ENCODE measurements at places on chromosomes 2 and 18.

DNA sequence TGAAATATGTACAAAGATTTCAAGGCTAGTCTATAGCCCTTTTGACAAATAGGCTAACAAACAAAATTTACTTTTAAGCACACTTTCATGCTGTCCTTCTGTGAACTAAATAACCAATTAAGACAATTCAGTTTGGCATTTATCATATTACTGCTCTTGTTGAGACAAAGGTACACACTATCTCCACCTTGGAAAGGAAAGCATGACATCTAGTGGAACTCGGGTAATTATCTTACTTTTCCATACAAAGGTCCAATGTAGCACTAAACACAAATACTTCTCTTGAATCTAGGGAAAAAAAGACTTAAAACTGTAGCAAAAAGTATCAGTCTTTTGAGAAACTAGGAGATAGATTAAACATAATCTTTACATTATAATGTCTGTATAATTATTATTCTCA lies 125.0 kb upstream of the CD226 start:
- DNase-seq, result no peak

- DNase-seq, result peak; percentile 69
Observed at GRCh38 chr2:160492401-160493226, 993 bp downstream of the RBMS1 start.

DNA sequence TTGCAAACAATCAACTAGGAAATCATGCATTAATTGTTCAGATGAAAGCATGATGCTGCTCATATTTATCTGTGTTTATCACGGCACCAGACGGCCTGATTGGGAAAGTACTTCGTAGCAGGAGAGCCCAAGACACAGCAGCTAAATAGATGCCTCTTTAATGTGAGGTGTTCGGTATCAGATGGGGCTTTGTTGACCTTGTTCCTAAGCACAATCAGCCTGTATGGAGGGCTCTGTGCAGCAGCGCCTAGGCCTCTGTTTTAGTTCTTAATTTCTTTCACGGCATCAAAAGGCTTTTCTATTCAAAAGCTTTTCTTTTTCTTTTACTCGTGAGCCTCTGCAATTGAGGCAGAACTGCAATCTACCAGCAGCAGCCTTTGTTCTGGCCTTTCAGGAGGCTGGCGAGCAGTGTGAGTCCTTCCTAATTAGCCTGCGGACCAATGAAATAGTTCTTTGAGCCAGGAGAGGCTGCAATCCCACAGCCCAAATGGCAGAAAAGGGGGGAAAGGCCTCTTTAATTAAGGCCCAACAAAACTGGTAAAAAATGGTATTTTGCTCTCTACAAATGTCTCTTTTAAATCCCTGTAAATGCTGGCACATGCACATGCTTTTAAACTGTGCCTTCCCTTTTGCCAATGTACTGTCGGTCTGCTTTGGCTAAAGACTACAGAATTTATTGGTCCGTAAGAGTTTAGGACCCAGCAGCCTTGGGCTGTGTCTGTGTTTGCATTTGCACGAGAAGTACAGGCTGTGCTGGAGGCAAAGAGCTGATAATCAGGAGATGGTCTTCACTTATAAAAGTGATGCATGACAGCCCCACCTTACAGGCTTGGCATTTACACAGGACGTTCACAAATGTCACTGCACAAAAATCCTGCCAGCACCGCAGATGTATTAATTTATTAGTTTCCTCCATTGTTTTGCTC lies 159.6 kb downstream of the RND3 start:
- DNase-seq, result no peak

- DNase-seq, result no peak
Observed at GRCh38 chr2:123456416-123456815, 568.7 kb upstream of the CNTNAP5 start.

DNA sequence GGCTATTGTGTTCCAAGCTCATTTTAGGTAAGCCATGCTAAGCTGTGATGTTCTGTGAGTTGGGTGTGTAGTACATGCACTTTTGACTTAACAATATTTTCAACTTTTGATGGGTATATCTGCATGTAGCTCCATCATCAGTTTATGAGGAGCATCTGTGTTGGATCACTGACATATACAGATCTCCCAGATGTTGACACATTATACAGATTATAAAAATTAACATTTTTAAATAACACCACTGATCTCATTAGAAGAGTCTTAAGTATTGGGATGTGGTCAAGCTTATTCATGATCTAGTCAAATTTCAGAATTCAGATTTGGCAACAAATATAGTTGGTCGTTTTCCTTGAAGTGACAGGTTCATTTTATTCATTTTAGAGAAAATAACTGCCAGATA lies 51.7 kb downstream of the CAB39 start:
- DNase-seq, result no peak

GRCh38 chr2:150133623-150134022 lies 353.8 kb downstream of the RND3 start:
- DNase-seq, result peak; percentile 90

GRCh38 chr18:21100678-21101077 lies 10.9 kb downstream of the ROCK1 start:
- no peak for DNase-seq

DNA sequence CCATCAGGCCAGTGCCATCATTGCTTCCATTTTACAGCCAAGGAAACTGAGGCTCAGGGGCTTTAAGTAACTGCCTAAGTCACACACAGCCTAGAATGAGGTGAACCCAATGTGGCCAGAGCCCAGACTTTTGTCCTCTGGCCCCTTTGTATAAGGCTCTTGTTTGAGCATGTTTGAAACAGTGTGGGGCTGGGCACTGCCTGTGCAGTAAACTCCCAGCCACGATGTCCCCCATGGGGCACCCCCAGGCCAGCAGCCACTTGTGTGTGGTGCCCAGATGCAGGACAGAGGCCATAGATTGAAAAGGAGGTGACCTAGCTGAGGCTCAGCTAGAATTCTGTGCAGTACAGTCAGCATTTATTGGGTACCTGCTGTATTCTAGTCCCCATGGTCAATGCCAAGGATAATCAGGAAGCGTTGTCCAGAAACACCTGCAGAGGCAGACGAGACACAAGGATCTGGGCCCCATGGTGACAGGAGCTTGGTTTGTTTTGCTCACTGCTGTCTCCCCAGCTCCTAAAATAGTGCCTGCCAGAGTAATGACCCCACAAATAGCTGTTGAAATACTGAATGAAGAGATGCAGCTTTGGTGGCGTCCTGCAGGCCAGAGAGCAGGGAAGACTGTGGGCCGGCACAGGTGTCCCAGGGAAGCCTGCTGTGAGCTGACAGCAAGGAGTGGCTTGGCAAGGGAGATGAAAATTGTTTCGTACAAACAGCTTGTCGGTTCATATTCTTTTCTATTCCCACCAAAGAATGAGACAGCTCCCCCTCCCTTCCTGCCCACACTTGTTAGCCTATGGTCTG lies 160.7 kb downstream of the LDLRAD4 start:
- DNase-seq, result no peak

- no peak for DNase-seq
Observed at GRCh38 chr2:62641936-62642335, 63.6 kb upstream of the EHBP1 start.

GRCh38 chr2:197052356-197052755 lies 125.8 kb upstream of the PGAP1 start:
- DNase-seq, result no peak

- DNase-seq, result peak; percentile 90
Observed at GRCh38 chr2:189285962-189286645, 106.5 kb upstream of the COL5A2 start.

DNA sequence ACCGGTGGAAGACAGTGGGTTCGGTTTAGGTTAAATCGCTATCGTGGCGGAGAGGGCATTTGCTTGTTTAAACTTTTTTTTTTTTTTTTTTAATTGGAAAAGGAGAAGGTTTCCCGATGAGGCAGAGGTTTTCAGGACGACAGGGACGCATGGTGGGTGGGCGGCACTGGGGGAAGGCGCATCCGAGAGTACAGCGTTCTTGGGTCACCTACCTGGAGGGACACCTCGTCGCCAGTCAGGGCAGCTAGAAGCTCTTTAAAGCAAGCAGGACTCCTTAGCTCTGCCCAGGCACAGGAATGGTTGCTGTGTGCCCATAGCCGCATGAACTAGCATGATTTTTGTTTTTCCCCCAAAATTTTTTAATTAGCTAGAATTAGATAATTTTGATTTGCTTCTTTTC lies 437 bp downstream of the LDLRAD4 start:
- DNase-seq, result no peak

- no peak for DNase-seq
Observed at GRCh38 chr2:162127422-162127821, 24.6 kb downstream of the GCG start.

GRCh38 chr18:77316008-77316407 lies 66.4 kb downstream of the GALR1 start:
- no peak for DNase-seq

- DNase-seq, result no peak
Observed at GRCh38 chr18:49949951-49950395, 136.6 kb upstream of the ACAA2 start.

DNA sequence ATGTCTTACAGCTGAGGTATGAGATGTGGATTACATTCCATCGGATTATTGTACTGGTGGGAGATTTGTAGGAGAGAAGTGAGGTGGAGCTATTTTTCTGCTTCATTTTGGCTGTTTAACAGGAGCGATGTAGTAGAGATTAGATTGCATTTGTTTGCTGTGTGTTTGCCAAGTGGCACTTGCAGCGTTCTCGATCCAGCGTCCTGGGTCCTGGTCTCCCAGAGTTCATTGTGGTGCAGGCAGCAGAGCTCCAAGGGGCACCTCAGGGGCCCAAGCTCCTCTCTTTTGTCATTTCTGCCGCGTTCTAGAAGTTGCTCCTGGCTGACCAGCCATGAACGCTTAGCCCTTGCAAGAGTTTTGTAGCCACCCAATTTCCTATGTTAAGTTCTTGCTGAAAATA lies 210.1 kb upstream of the APCDD1 start:
- no peak for DNase-seq

- DNase-seq, result peak; percentile 28
Observed at GRCh38 chr2:218991674-218992168, 1.5 kb downstream of the CRYBA2 start.
